ENCODE measurements at places on chromosomes 7 and 10. TPM values are rescaled to one million over a fixed set of nuclear protein-coding genes. Genes with fewer than 3 reads are reported as not detected.

TEX36 gene
- not detected for total RNA-seq

TNPO3 gene
- 26.8 TPM for total RNA-seq

RAMP3 gene
- 0.31 TPM for total RNA-seq

SERPINE1 gene
- total RNA-seq, result 2.3 TPM

IL15RA gene
- 5.1 TPM for total RNA-seq

Measured in mononuclear cell (primary cell).